NCI-H2171 treated with DMSO at 0.1 percent for 48 hours (cell line): ENCODE measurements at places on chromosomes 16 and 17.

DNA sequence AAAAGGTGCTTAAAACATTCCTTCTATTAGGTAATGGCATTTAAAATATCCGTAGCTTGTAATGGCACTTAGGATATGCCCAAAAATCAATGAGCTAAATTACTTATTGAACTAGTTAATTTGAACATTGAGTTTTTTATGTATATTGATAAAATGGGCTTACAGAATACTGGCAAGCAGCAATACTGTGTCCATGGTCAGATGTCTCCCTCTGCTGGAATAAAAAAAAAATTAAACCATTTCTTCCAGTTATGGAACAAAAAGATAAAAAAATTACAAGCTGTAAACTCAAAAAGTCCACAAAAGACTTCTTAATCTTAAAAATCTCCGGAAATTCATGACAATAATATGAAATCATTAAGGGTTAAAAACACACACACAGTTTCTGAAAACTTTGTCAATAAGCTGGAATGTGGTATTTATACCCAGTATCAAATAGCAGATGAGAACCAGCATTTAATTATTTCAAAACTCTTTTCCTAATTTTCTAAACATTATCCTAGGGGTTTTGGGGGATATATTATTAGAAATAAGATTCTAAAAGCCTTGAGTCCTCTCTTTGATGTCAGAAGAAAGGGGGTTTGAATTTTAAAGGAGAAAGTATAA is 21.5 kb upstream of the PSMD7 start:
- peak; percentile 32 for DNase-seq

DNA sequence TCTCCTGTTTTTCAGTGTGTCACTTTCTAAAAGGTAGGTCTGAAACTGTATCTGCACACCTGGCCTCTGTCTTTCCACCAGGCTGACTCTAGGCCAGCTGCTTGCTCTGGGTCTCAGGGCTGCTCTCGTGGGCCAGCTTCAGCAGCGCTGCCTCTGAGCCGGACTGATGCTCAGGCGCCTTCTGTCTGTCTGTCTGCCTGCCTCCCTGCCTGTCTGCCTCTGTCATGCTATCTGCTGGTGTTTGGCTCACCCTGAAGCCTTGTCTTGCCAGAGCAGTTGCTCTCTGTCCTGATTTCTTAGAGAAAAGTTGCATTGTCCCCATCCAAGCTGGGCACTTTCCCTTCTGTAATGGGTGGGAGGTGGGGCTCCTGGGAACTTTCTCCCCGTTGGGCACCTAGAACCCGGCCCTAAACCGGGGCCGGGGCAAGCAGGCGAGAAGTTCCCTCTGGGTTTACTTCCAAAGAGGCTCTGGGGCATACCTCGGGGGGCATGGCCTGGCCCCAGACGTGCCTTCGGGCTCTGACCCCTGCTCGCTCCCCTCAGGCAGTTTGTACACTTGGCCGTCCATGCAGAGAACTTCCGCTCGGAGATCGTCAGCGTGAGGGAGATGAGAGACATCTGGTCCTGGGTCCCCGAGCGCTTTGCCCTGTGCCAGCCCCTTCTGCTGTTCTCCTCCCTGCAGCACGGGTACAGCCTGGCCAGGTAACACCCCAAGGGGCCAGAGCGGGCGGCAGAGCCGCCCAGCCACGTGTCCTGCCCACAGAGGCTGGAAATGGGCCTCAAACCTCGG is 15.9 kb upstream of the ATP6V0C start:
- DNase-seq = no peak

DNA sequence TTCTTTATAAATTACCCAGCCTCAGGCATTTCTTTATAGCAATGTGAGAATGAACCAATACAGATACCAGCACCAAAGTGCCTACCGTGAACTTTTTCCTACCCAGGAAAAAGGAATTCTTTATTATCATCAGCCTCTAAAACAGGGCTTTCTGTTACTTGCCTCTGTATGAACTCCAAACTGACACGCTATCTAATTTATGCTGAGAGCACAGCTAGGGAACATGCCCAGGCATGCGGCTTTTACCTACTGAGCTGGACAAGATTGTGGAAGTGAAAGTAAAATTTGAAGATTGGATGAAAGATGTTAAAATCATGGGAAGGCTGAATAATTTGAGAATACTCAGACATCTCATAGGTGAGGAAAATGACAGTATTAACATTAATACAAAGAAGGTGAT is 24.4 kb upstream of the ADCY9 start:
- peak; percentile 84 for DNase-seq

GRCh38 chr16:88527186-88527936 is 42.8 kb upstream of the ZC3H18 start:
- no peak for DNase-seq

GRCh38 chr16:29007730-29008593 is 23.1 kb downstream of the LAT start:
- DNase-seq = no peak

GRCh38 chr17:80033840-80034239 is 1.8 kb downstream of the TBC1D16 start:
- DNase-seq = no peak

DNA sequence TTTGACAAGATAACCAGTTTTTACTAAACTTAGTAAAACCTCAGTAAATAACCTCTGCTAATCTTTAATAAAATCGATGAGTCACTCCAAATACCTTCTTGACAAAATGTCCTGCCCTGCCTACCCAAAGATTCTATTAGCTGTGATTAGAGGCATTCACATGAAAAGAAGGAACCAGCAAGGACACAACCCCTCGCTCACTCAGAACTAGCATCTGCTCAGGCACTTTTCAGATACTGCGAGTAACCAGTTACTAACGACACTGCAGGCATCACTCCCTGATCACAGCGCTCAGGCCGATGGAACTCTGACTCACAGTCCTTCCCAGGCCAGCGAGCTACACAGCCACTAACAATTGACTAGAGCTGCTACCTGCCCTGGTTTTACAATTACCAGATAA is 24.3 kb downstream of the PELP1 start:
- no peak for DNase-seq

GRCh38 chr17:14942526-14943190 is 322.5 kb downstream of the PMP22 start:
- no peak for DNase-seq

- no peak for DNase-seq
Observed at GRCh38 chr17:74061758-74062157, 141.7 kb upstream of the RPL38 start.

GRCh38 chr16:66378741-66379570 is 12.5 kb downstream of the CDH5 start:
- DNase-seq = no peak

GRCh38 chr17:45087504-45087975 is 26.4 kb downstream of the NMT1 start:
- no peak for DNase-seq

- no peak for DNase-seq
Observed at GRCh38 chr16:972316-973002, 1.7 kb upstream of the LMF1 start.

DNA sequence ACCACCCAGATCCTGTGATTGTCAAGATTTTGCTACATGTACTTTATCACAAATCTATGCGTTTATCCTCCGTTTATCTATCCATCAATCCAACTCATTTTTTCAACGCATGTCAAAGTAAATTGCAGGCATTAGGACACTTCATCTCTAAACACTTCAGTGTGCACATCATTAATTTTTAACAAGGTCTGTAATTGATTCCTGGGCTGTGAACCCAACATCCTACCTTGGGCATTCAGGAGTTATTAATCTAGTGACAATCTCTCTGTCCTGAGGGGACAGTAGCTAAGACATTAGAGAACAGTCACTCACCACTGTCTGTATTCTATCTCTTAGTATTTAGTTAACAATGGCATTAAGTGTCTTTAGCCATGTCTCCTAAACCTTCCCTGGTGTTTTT is 264.7 kb downstream of the SOX9 start:
- DNase-seq = peak; percentile 4

DNA sequence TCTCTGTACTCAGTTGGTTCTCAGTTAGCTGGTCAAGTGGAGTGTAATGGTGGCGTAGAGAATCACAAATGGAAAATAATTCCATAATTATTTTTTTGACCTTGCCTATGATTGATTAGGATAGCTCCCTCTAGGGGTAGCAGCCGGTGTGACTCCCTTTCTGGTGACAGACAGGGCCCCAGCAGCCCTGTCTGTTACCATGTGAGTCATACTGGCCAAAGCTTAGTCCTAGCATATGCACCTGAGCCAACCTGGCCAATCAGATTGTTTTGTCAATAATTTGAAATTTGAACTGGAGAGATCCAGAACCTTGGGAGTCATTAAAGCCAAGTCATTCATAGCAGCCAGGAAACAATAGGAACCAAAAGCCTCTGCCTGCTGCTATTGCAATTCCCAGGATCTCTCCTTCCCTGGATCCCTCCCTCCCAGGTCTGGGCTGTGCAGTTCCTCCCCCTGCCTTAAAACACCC is 5.6 kb downstream of the PNPO start:
- DNase-seq = peak; percentile 83

- no peak for DNase-seq
Observed at GRCh38 chr16:3576211-3576610, 992 bp downstream of the NLRC3 start.

GRCh38 chr17:31549121-31549524 is 157.6 kb downstream of the RAB11FIP4 start:
- peak; percentile 67 for DNase-seq

- peak; percentile 86 for DNase-seq
Observed at GRCh38 chr17:80029258-80029974, 6.3 kb downstream of the TBC1D16 start.

- no peak for DNase-seq
Observed at GRCh38 chr17:1201132-1201702, 21.4 kb upstream of the ABR start.

DNA sequence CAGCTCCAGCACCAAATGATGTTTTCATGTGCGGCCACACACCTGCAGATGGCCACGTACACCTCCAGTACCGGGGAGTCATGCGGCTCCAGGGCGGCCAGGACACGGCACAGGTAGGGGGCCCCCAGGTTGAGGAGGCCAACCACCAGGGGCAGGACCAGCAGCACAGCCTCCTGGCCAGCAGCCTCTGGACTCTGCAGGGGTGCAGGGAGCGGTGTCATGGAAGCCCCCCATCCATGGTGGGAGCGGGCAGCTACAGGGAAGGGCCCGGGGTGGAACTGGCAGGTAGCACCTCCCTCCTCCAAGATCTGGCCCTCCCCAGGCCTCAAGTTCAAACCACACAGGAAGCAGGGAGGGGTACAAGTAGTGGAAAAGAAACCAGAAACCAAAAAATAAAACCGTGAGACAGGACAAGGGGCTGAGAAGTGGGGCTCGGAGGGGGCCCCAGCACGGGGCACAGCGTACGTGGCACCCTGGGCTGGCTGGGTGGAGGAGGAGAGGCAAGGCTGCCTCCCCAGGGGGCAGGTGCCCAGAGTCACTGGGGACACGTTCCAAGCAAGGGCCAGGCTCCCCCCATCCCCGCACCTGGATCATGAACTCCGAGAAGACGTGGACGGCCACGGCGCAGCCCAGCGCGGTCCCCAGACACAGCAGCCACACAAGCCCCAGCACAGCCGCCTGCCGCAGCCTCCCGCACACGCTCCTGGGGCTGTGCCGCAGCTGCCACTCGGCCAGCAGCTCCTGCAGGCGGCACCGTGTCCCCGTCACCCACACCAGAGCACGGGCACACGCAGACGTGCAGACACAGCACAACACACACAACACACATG is 7.4 kb downstream of the TMC6 start:
- no peak for DNase-seq

- peak; percentile 38 for DNase-seq
Observed at GRCh38 chr17:37506678-37507077, 17.0 kb downstream of the DUSP14 start.

- DNase-seq = no peak
Observed at GRCh38 chr17:34243364-34244320, 11.4 kb upstream of the CCL2 start.

- no peak for DNase-seq
Observed at GRCh38 chr17:15973016-15973415, 26.5 kb downstream of the ZSWIM7 start.

- no peak for DNase-seq
Observed at GRCh38 chr16:81138831-81139557, 42.8 kb upstream of the GCSH start.

- DNase-seq = no peak
Observed at GRCh38 chr17:13865650-13866049, 203.7 kb upstream of the COX10 start.

DNA sequence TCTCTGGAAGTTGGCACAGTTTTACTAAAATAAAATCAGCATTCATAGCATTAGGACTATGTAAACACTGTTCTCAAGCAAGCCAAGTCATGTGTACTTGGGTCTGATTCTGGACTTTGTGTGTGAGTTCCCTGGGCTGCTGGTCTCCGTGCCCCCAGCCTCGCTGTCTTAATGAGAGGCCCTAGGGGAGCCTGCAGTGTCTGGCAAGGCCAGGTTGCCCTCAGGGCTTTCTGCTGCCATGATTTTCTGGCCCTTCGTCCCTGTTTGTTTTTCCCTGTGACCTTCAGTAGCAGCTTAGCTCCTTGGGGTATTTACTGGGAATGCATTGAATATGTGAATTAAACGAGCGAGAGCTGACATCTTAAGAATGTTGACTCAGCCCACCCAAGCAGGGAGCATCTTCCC is 161.8 kb downstream of the RPTOR start:
- DNase-seq = no peak

DNA sequence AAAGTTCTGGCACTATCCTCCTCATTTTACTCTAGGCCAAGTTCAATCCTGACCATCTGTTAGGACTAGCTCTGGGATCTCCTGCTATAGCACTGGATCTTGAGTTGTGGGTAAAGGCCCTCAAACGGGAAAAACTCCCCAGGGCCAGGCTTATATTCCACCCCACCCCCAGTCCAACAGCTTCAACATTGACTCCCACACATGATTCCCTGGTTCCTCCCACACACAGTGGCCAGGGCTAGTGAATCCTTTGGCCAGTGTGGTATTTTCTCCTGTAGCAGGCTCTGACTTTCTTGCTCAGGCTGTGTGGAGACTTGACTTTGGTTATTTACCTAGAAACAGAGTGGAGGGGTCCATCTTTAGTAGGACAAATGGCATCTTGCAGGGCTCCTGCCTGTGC is 10.3 kb upstream of the AKAP10 start:
- no peak for DNase-seq

DNA sequence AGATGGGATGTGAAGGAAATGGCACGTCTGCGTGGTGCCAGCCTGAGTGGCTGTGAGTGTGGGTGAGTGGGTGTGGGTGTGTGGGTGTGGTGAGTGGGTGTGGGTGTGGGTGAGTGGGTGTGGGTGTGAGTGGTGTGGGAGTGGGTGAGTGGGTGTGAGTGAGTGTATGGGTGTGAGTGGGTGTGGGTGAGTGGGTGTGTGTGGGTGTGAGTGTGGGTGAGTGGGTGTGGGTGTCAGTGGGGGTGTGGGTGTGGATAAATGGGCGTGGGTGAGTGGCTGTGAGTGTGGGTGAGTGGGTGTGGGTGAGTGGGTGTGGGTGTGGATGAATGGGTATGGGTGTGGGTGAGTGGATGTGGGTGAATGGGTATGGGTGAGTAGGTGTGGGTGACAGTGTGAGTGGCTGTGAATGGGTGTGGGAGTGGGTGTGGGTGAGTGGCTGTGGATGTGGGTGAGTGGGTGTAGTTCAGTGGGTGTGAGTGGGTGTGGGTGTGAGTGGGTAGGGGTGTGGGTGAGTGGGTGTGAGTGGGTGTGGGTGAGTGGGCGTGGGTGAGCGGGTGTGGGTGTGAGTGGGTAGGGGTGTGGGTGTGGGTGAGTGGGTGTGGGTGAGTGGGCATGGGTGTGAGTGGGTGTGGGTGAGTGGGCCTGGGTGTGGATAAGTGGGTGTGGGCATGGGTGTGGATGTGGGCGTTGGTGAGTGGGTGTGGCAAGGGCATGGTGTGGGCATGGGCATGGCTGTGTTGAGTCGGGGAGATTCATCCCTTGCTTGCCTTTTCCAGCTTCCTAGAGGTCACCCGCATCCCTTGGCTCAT is 80.8 kb downstream of the ZDHHC7 start:
- no peak for DNase-seq

- no peak for DNase-seq
Observed at GRCh38 chr17:49566668-49567071, 9.0 kb upstream of the NXPH3 start.
